ENCODE measurements at places on chromosomes 1 and 21.

DNA sequence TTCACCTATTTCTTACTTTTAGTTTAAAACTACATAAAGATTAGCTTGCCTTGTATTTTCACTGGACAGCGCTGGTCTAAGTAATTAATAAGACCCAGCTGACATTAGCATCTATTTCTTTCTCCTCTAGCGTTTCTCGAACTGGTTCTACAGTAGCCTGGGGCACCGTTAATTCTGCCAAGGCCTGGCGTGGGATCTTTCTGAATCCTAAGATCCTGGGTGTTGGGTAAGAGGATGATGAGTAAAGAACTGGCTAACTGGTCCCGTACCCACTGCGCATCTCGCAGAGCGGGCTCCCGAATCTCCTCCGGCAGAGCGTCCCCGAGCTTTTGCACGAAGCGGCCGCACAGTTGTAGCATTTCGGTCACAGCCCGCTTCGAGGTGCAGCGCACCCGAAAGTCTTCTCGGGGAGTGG, 309 bp downstream of the NSL1 start:
- DNase-seq, result no peak

DNA sequence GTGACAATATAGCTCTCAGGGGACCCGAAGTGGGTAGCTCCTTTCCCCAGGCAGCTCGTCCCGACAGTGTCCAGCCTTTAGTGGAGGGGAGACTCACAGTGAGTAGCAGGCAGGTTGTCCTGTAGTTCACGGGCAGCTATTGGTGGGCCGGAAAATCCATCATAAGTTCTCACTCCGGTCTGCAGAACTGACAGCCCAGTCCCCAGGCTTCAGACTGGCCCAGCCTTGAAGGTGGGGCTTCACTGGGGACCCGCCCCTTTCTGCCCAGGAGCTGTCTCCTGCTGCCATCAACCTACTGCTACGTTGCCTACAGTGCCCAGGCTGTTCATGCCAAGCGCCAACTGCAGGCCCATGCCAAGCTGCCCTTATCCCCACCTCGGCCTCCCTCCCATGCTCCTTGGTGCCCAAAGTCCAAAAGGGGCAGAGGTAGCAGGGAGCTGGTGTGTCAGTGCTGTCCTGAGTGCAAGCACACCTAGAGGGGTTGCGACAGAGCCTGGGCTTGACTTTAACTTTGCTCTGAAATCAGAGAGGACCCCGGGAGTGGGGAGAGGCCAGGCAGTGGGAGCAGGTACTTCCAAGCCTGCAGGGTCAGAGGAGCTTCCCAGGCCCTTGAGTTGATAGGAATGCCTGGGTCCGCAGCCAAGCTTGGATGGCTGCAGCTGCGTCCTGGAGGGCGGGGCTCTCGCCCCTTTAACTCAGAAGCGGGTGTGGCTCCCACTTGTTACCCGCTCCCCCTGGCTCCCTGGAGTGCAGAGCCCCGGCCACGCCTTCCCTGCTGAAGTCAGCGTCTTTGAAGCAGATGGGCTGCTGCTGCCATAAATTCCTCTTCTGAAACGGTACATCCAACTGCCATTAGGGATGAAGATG, 1144.3 kb upstream of the NCAM2 start:
- DNase-seq, result no peak

DNA sequence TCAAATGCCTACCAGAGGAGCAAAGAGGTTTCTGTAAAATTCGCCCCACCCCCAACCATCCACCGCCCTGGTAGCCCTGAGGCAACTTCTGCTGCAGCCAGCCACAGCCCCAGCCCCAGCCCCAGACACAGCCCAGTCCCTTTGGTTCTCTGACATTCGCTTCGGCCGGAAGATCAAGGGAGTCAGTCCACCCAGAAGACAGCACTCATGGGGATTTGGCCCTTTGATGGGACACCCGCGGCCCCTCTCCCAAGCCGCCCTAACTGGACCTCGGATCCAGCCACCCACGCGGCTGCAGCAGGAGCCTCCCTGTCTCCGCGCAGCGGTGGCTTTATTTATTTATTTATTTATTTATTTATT, 3881.0 kb downstream of the SRGAP2C start:
- no peak for DNase-seq

GRCh38 chr21:36914244-36915013, 52.0 kb downstream of the HLCS start:
- DNase-seq, result no peak

DNA sequence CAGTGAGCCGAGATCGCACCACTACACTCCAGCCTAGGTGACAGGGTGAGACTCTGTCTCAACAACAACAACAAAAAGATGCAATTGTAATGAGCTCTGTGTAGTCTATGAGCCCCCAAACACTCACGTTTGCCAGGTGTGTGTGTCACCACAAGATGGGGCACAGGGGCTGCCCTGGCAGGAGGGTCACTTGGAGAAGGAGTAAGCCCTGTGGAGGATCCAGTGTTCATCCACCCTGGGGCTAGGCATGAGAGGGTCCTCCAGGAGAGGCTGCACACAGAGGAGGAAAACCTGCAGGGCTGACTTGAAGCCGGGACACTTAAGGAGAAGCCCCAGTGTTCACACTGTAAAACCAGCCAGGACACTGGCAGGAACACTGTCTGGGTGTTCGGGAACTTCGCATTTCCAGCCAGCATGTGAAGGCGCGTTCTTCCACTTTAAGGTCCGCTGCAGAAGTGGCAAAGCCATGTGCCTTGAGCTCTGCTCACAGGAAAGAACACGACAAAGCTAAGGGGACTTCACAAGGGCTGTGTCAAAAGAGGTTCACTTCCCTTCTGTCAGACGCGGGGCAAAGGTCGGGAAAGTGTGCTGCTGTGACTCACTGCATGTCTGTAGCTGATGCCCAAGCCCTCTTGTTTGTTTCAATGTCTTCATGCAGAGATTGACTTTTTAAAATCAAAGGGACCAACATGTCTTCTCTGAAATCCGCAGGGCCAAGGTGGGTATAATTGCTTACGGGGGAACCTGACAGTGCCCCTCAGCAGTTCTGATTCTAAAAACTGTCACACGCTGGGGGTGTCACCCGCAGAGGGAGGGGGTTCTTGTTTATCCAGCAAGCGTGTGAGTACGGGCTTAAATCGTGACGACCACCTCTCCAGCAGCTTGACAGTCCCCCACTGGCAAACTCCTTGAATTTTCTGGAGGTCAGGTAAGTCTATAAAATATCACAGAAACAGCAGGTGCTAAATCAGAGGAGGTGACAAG, 102.8 kb downstream of the RIPK4 start:
- DNase-seq, result no peak

- DNase-seq, result peak; percentile 7
Measured at GRCh38 chr21:15365751-15366392, 301.1 kb upstream of the NRIP1 start.

DNA sequence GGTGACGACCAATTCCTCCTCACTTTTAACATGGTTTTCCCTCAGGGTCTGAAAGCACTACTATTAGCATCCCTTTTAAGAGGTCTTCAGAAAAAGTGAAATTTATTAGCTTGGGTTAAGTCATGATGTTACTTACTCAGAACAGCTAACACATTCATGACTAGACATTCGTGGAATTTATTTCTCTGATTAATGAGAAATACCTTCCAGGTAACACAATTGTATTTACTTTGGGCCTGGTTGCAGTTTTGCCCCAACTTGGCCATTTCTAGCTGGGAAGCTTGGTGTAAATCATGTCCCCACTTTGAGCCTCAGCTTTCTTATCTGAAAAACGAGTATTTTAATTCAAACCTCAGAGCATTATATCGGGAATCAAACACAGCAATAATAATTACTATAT, 119.2 kb upstream of the SPATA6 start:
- DNase-seq, result no peak

DNA sequence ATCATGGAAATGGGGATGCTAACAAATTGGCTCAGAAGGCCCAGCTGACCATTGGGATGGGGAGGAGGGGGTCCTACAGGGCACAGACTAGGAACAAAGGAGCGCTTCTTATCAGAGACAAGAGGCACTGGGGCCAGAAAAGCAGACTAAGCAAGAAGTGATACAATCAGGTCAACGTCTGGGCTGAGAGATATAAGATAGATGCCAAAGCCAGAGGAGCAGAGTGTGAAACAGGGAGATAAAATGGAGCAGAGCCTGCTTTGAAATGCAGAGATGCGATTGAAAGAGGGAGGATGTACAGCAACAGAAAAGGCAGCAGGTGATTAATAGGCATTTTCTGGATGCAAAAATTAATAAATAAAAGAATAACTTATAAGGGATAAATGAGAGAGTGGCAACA, 127.5 kb upstream of the SAMSN1 start:
- peak; percentile 93 for DNase-seq

GRCh38 chr1:8318436-8318835, 522 bp downstream of the SLC45A1 start:
- no peak for DNase-seq

GRCh38 chr1:60234776-60235175, 161.2 kb upstream of the C1orf87 start:
- DNase-seq, result no peak

GRCh38 chr1:183278739-183279591, 92.9 kb downstream of the LAMC2 start:
- DNase-seq, result no peak

- no peak for DNase-seq
Measured at GRCh38 chr1:55339681-55340080, 124.5 kb upstream of the USP24 start.

GRCh38 chr1:78765489-78765888, 115.9 kb downstream of the IFI44 start:
- DNase-seq, result no peak

DNA sequence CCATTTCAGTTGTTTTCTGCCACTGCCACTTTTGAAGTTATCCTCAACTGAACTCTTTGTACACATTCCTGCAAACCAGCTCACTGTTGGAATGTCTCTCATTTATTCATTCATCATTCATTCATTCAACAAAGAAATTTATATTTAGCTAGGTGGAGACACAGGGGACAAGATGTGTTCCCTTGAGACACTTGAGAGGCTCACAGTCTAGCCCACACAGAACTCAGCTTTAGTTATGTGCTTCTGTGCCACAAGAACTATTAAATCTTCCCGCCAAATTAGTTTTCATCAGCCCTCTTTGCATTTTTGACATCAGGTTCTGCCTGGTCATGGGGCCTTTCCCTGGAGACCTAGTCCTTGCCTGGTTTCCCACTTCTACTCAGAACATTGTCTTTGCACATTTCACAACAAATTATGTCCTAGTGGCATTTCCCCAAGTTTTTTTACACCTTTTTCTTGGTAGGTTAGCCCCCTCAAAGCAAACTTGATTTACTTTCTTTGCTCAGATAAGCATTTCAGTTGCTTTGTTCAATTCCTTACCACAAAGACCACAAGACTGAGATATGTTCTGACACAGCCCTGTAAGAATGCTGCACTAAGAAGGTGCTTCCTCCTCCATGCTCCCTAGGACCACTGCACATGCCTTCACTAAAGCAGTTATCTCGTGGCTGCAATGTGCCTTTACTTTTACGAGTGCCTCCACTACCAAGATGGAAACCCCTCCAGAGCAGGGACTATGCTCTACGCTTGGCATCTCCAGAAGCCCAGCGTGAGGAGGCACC, 31.0 kb downstream of the ILDR2 start:
- DNase-seq, result no peak

GRCh38 chr1:228177721-228178710, 12.4 kb downstream of the IBA57 start:
- DNase-seq, result no peak

GRCh38 chr21:43194303-43195120, 25.7 kb downstream of the CRYAA start:
- DNase-seq, result no peak

DNA sequence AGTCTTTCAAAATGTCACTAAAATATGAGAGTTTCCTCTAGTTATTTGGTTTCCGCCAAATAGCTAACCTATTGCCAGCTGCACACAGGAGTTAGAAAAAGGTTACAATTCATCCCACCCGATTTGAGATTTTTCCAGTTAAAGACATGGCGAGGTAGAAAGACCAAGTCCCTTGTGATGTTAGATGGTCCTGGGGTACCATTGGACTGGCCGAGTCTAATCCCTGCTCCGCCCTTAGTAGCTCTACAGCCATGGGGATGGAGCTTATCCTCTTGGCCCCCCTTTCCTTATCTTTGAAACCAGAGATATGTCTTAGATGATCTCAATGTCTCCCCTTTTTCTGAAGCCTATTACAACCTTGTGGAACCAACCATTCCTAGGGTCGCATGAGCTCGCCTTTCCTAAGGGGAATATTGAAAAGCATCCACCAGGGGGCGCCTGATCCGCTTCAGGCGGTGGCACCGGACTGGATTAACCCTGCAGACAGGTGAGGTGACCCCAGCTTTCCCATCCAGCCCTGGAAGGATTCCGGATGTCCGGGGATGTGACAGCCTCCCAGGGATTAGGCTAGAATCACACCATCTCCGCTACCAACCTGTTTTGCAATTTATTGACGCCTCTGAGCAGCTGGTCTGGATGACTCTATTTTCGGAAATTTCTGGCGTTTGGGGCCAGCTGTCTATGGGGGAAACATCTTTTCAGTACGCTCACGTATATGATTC, 68.3 kb upstream of the SIM2 start:
- peak; percentile 77 for DNase-seq

GRCh38 chr1:9340864-9341263, 48.2 kb downstream of the SPSB1 start:
- DNase-seq, result no peak

GRCh38 chr1:203127666-203128430, at the start of gene ADORA1:
Gene ADORA1, plus strand, starts transcription at chr1:203127726. Its CDS starts 1,116 bp downstream, at chr1:203128842.
- DNase-seq, result no peak

DNA sequence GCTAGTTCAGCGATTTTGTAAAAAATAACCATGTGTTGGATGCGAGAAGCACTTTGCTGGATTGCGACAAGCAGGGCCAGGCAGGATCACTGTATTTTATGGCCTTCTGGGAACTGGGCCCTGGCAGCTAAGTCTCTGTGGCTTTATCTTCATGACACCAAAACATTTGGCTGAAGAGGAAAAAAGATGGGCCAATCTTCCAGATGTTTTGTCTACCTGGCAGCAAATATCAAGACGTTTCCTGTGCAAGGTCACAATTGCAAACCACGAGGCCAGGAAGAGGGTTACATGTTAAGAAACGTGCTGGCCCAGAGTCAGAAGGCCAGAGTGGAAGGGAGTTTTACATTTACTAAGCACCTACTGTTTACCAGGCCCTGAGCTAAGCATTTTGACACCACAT, 22.1 kb downstream of the GRIK3 start:
- no peak for DNase-seq

Data from erythroblast (primary cell).